Brain (organoid and tissue), 16 donors: ENCODE measurements at places on chromosomes 7 and 10.

- DNase-seq, result no peak
Observed at GRCh38 chr10:110413903-110414547, 83.7 kb upstream of the DUSP5 start.

DNA sequence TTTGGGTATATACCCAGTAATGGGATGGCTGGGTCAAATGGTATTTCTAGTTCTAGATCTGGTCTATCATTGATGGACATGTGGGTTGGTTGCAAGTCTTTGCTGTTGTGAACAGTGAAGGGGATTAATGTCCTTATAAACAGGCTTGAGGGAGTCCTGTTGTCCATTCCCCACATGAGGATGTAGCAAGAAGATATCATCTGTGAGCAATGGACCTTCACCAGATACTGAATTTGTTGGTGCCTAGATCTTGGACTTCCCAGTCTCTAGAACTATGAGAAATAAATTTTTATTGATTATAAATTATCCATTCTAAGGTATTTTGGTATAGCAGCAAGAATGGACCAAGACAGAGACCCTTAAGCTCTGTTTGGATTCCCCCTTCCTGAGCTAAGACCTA, 72.2 kb upstream of the RELN start:
- DNase-seq, result no peak

DNA sequence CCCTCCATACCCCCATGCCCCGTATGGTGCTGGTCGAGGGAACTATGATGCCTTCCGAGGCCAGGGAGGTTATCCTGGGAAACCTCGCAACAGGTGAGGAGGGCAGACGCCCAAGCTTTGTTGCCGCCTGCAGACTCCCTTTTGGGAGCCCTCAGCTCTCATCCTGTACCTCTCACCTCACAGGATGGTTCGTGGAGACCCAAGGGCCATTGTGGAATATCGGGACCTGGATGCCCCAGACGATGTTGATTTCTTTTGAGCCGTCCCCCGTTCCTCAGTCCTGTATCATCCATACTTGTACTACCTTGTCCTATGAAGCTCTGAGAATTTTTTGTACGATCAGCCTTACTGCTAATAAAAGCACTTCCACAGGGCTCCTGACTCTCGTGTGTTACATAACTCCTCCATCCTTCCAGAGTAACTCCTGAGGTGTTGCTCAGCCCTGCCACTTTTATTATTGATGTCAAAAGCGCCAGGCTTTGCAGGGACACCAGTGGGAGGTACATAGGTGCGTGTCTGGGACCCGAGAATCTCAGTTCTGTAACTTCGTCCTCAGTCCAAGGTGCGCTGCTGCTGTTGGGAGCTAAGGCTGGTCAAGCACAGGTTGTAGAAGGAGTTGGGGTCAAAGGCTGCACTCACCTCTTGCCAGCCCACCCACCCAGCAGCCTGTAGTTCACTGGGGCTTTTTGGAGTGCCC, 1.1 kb downstream of the UFSP1 start:
- no peak for DNase-seq

DNA sequence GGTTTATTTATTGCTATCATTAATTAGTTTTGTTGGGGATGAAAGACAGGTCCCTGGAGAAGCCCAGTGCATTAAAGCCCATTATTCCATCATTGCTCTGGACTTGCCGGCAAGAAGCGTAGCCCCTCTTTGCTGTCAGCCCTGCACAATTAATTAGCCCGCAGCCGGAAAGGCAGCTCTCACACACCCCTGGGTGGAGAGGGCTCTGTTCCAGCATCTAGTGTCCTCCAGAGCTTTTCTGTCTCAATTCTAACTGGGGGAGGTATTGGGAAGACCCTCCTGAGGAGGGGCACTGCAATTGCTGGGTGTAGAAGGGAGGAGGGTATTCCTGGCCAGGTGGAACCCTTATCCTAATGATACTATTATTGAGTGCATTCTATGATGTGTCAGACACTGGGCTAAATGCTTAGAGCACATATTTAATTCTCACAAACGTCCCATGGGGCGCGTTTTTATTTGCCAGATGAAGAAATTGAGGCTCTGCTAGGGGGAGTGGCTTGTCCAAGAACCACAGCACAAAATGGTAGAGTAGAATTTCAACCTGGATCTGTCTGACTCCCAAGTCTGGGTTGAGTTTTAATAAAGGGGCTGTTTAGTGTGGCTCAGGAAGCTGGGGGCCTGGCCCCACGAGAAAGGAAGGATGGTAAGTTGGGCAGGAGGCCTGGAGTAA, 148.1 kb upstream of the PCBD1 start:
- DNase-seq, result peak; percentile 22

- peak; percentile 81 for DNase-seq
Observed at GRCh38 chr10:70903262-70903921, 15.0 kb upstream of the PCBD1 start.

GRCh38 chr10:128708182-128708581, 582.0 kb upstream of the MKI67 start:
- no peak for DNase-seq

- no peak for DNase-seq
Observed at GRCh38 chr7:102849079-102849478, 63.7 kb upstream of the LRRC17 start.

GRCh38 chr7:108201766-108202165, 71.6 kb upstream of the LAMB4 start:
- DNase-seq, result no peak

DNA sequence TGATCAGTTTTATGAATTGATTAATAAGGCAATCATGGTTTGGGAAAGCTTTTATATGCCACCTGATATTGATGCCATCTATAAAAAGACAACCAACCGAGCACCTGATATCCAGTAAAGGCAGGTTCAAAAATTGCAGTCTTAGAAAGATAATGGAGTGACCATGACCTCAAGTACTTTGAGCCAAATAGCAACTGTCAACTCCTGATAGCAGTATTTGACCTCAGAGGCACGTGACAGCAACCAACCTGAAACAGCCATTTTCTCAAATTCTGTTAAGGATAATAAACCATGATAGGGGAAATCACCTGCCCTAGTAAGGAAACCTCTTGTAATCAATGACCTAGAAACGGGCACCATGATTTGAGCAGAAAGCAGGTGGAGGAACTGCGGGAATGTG, 77.1 kb upstream of the NFE2L3 start:
- no peak for DNase-seq

- no peak for DNase-seq
Observed at GRCh38 chr7:133036289-133036688, 45.6 kb downstream of the CHCHD3 start.

DNA sequence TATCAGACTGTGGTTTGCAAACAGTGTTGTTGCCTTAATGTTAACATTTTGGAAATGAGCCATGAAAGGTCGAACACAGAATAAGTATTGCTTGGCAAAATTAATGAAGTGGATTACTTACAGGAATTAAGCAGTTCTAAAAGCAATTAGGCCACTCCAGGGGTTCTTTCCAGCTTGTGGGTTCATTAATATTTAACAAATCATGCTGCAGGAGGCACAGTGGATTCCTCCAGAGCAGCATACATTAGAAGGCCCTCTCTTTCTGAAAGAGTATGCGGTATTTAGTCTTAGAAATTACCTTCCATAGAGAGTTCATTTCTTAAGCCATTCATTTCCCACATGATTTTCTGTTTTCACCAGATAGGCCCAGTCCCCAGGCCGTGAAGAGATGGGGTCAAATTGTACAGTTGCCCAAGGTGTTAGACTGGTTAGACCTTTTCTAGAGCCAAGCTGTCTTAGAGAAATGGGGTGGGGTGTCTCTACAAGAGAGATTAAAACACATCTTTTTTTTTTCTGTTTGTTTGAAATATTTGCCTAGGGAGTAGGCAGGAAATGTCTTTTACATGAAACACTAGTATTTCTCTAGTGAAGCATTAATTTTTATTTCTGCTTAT, 40.0 kb upstream of the AGR3 start:
- DNase-seq, result peak; percentile 59

- DNase-seq, result no peak
Observed at GRCh38 chr7:55570218-55570873, 2.0 kb downstream of the VOPP1 start.

DNA sequence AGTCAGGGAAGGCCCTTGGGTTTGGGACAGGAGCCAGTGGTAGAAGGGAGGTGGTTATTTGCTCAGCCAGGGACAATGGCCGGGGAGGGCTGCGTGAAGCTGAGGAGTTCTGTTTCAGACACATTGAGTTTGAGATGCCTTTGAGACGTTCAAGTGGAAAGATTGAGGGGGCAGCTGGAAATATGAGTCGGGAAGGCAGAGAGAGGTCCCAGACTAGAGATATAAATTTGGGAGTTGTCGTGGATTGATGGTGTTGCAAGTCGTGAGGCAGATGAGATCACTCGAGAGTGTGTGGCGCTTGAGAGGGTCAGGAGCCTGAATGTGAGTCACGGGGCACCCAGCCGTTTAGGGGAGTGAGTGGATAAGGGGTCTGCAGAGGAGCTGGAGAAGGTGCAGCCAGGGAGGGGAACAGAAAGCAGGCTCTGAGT, 73.3 kb downstream of the ZMIZ1 start:
- DNase-seq, result no peak

- no peak for DNase-seq
Observed at GRCh38 chr7:93972029-93972725, 32.0 kb downstream of the BET1 start.

DNA sequence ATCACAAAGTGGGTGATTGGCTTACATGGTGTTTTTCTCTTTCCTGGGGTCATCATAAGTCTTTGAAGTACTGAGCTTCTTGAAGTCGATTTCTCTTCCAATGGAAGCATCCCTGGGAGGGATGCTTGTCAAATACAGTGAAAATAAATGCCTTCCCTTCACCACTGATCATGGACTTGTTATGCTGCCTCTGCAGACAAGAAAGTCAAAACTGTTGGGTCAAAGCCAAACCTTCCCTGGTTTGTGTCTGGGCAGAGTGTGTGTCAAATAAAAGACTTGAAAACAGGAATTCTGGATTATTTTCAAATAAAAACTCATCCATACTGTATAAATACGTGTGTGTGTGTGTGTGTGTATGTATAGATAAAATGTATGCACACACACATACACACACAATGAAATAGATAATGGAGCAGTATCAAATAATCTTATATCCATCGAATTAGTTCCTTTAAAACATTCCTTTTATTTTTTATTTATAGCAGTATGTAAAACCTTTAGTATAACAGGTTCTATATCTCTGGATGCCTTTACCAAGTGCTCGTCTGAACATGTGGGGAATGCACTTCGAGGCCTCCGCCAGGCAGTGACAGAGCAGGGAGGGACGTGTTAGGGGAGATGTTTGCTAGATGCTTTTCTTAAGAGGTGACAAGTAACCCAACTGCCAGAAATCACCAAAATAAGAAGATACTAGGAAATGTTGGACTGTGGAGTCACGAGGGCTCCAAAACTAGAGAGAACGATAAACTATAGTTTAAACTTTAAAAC, 27.2 kb upstream of the WNT16 start:
- no peak for DNase-seq

DNA sequence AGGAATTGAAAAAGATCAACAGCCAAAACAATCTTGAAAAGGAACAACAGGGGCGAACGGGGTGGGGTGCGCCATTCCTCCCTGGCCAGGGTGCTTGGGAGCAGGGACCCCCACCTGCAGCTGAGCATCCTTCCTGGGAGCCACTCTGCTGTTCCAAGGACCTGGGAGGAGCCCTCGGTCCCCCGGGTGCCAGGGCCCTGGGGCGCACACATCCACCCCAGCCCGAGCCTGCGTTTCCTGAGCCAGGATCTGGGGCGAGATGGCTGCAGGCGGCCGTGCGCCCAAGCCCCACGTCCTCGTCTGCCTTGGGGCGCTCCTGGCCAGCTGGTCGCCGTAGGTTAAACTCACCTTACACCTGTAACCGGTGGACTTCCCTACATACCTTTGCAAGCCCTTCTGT, 10.6 kb downstream of the AP3M1 start:
- DNase-seq, result no peak

DNA sequence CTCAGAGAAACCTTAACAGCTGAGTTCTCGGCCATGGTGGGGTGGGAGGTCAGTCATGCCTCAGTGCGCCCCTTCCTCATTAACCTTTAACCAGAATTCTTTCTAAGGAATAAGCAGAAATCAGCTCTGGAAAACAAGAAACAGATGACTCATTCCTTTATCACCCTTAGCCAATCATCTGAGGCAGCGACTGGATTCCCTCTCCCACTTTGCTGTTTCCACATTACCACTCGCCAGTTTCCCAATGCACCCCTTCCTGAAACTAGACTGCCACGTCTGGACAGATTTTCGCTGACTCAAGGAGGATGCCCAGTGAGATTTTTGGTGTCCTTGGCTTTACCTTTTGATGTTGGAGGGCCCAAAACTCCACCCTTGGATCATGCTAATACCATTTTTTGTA, 223.8 kb downstream of the PLXDC2 start:
- DNase-seq, result no peak

GRCh38 chr10:109698882-109699664, 224.2 kb downstream of the XPNPEP1 start:
- DNase-seq, result no peak

DNA sequence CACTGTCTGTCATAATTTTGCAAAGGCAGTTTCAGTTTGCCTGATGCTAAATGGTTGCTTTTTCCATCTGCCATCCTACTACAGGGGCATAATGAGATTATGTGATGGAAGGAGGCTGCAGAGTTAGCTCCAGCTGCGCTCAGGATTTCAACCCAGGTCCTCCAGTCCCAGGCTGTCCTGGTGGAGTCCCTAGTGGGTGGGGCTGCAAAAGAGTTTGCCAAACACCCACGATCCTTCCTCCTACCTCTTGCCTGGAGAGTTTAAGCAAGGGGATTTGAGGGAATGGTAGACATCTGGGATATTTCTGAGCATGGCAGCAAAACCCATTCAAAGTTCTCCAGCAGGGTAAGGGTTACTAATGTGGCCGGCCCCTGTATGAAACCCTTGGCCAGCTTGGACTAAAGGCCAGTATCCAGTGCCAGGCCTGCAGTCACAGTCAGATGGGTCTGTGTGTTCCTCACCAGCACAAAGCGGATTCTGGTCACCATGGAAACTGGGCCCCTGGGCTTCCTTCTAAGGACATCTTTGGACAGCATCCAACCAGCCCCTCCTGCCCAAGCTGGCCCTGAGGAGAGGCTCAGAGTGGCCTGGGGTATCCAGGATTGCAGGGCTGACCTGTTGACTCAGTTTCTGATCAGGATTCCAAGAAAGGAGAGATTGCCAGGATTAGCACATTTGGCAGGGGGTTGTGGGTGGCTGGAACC, 42.7 kb upstream of the CHST3 start:
- peak; percentile 92 for DNase-seq

DNA sequence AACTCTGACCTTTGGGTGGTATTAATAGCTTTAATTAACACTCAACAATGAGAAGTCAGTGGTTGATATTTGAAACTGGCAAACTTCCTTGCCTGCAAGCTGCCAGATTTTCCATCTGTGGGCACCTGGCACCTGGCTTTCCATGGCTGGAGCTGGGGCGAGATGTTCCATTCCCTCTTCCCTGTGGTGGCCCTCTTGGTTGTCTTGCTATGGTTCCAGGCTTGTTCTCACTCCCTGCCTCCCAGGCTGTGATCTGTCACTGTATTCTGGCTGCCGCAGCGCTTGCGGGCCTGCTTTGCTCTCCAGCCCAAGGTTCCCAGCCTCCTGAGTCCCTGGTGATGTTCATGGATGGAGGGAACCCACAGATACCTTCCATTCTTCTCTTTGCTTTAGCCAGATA, 201.0 kb downstream of the FRMD4A start:
- DNase-seq, result no peak
